Foreskin keratinocyte (primary cell): ENCODE measurements at places on chromosomes 6 and 20. TPM values are rescaled to one million over a fixed set of nuclear protein-coding genes. Genes with fewer than 3 reads are reported as not detected.

DNA sequence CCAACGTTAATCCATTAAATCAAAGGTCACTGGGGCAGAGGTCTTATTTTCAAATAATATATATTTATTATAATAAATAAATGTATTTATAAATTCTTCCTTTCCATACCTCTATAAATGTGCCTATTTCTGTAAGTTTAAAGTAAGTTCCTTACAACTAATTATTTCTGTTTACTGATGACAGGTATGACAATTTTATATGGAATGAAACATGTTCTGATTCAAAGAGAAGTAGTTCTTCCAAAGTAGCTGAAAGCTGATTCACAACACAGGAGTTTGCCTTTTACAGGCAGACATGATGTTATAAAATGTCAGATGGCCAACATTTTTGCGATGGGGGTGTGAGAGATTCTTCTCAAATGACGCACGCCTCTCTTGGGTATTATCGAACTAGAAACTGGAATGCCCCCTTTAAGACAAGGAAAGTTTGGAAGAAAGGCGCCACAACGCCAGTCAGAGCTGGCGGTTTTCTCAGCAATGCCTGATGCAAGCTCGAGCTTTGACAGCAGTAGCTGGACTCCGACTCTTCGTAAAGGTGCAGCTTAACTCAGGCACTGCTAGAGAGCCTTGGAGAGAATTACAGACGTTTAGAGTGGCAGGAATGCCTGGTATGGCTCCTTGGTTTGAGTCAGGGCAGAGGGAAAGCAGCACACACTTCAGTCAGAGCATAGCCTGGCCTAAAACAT lies 92.1 kb downstream of the FOXC1 start:
- DNase-seq, result peak; percentile 92

- DNase-seq, result no peak
Observed at GRCh38 chr6:155246825-155247224, 17.0 kb upstream of the CLDN20 start.

DNA sequence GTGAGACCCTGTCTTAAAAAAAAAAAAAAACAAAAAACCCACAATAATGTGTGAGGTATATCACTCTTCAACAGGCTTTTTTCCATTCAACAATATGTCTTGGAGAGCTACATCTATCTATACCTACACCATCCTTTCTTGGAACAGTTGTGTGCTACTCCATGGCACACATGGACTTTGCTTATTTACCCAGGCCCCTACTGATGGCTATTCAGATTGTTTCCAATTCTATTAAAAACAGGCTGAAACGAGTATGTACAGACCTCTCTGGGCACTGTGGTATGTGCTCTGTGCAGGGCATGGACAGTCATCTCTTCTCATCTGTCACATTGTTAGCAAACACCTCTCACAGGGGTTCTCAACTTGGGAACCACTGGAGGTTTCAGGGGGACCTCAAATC lies 28.1 kb downstream of the MRPL14 start:
- no peak for DNase-seq

CLPSL2 gene
- total RNA-seq, result not detected in 2 replicates

DNA sequence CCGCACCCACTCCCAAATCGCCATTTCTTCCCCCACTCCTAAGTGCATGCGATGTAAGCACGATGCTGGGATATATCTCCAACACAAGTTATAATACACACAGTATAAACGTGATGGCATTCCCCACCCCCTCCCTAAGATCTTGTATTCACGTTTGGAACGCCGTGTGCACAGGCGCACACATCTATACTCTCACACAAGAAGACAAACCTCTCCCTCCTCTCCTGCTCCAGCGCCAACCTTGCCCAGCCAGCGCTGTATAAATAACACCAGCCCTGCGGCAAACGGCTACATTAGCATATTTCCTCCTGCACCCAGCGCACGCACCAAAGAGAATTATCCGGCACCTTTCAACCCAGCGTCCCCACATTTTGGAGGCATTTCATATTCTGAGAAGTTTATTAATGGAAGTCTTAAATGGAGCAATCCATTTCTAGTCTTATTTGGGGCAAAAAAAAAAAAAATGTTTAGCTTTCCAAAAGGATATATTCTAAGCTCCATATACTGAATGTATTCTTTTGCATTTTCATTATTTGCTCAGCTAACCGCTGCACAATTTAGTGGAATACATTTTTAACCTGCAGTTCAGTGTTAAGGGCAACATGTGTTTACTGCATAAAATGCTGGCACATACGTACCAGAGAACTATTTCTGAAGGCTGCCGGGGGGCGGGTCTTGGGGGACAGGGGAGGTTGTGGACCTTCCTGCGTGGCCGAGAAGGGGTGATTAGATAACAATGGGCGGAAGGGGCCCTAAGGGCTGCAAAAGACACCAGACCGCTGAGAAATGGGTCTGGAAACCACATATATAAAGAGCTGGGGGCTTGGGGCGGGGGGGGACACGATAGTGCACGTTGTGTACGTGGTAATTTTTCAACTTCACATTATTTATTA lies 1.1 kb upstream of the SLC22A23 start:
- peak; percentile 59 for DNase-seq

DNA sequence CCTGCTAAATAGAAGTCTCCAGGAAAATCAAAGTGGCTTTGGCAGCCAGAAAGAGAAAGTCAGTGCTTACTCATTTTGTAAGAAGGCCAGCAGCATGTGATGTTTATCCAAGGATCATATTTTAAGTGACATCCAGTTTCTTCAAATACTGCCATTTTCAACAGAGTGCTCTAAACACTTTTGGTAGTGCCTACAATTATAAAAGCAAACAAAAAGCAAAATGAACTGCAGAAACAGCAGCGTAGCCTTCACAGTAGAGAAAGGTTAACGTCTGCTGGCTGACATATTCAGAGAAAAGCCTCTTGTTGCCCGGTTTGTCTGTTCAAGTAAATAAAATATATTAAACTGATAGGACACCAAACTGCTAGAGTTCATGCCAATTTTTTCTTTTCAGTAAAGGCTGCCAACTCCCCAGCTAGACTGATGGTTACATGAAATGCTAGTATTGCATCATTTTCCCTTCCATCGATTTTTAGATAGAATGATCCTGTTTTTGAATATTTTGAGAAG lies 705.7 kb upstream of the SLC35B3 start:
- no peak for DNase-seq

GRCh38 chr20:51137461-51137860 lies 114.6 kb upstream of the KCNG1 start:
- no peak for DNase-seq
